ENCODE measurements at places on chromosomes 16 and 17. TPM values are rescaled to one million over a fixed set of nuclear protein-coding genes. Genes with fewer than 3 reads are reported as not detected.

GRCh38 chr17:2092253-2092652 lies 37.4 kb downstream of the HIC1 start:
- H3K27ac ChIP-seq = no peak overlapping the region
- H3K36me3 ChIP-seq = no peaks in the 10 kb centered on the region
- peaks cover 41% of the 10 kb centered on the region for H3K4me1 ChIP-seq

GRCh38 chr17:80000981-80001775 lies 34.5 kb downstream of the TBC1D16 start:
- peaks cover 33% of the 10 kb centered on the region for H3K4me1 ChIP-seq
- H3K4me3 ChIP-seq = no peak overlapping the region
- no peak for DNase-seq
- H3K27me3 ChIP-seq = no peaks in the 10 kb centered on the region
- H3K36me3 ChIP-seq = no peaks in the 10 kb centered on the region

- no peaks in the 10 kb centered on the region for H3K4me1 ChIP-seq
- H3K4me3 ChIP-seq = no peak overlapping the region
- DNase-seq = no peak
- H3K27ac ChIP-seq = no peak overlapping the region
- no peaks in the 10 kb centered on the region for H3K36me3 ChIP-seq
- no peaks in the 10 kb centered on the region for H3K27me3 ChIP-seq
Measured at GRCh38 chr16:84840687-84841627, 21.2 kb downstream of the CRISPLD2 start.

- H3K27me3 ChIP-seq = no peaks in the 10 kb centered on the region
Measured at GRCh38 chr16:13414154-13414553, 505.8 kb upstream of the ERCC4 start.

GRCh38 chr17:82791532-82791931 lies 39.7 kb downstream of the TBCD start:
- H3K27me3 ChIP-seq = no peaks in the 10 kb centered on the region
- DNase-seq = no peak
- H3K4me3 ChIP-seq = no peak overlapping the region
- no peaks in the 10 kb centered on the region for H3K36me3 ChIP-seq
- H3K4me1 ChIP-seq = no peaks in the 10 kb centered on the region

DNA sequence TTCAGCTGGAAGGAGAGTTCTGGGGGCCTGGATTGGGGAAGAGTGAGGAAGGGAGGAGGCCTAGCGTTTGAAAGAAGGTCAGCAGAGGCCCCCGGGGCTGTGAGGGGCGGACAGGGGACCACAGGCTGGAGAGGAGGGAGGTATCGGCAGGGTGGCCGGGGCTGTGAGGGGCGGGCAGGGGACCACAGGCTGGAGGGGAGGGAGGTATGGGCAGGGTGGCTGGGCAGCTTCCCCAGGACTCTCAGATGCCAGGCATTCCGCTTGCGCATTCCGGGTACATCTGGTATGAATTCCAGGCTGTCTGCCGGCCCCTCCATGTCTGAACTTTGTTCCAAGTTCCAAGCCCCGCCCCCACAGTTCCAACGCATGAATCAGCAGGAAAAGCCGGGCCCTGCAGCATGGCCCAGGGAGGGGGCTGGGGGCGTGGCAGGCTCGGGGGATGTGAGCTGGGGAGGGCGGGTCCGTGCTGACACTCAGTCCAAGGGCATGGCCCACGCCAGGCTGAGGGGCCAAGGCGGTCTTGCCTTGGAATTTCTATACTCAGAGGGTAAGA lies 4.3 kb upstream of the TLCD2 start:
- peaks cover 34% of the 10 kb centered on the region for H3K4me1 ChIP-seq
- peak overlapping the region; percentile 39 for H3K4me3 ChIP-seq
- H3K27me3 ChIP-seq = no peaks in the 10 kb centered on the region
- peak overlapping the region; percentile 66 for H3K27ac ChIP-seq

GRCh38 chr17:61314368-61315078 lies 85.1 kb upstream of the TBX2 start:
- H3K4me1 ChIP-seq = no peaks in the 10 kb centered on the region
- no peaks in the 10 kb centered on the region for H3K27me3 ChIP-seq
- DNase-seq = no peak
- no peak overlapping the region for H3K27ac ChIP-seq

DNA sequence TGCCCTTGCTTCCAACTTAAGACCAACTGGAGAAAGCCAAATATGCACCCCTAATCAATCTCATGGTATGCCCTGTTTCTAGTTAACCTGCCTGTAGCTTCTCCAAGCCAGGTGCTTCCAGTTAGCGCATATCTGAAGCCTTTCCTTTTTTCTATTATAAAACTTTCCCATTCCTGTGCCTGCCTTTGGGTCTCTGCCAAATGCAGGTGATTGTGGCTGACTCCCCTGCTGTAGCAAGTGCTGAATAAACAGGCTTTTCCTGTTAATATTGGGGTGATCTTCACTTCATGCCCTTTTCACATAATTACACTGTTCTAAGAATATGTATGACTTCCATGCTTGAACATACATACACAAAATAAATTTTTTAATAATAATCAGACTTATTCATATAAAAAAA lies 207.4 kb downstream of the TANC2 start:
- no peaks in the 10 kb centered on the region for H3K27me3 ChIP-seq
- H3K4me3 ChIP-seq = no peak overlapping the region
- H3K36me3 ChIP-seq = no peaks in the 10 kb centered on the region
- H3K27ac ChIP-seq = no peak overlapping the region
- DNase-seq = no peak
- no peaks in the 10 kb centered on the region for H3K4me1 ChIP-seq

- peak; percentile 25 for DNase-seq
- H3K27me3 ChIP-seq = no peaks in the 10 kb centered on the region
- no peaks in the 10 kb centered on the region for H3K36me3 ChIP-seq
- H3K27ac ChIP-seq = no peak overlapping the region
- no peak overlapping the region for H3K4me3 ChIP-seq
Measured at GRCh38 chr16:50460538-50461399, 87.4 kb upstream of the NKD1 start.

DNA sequence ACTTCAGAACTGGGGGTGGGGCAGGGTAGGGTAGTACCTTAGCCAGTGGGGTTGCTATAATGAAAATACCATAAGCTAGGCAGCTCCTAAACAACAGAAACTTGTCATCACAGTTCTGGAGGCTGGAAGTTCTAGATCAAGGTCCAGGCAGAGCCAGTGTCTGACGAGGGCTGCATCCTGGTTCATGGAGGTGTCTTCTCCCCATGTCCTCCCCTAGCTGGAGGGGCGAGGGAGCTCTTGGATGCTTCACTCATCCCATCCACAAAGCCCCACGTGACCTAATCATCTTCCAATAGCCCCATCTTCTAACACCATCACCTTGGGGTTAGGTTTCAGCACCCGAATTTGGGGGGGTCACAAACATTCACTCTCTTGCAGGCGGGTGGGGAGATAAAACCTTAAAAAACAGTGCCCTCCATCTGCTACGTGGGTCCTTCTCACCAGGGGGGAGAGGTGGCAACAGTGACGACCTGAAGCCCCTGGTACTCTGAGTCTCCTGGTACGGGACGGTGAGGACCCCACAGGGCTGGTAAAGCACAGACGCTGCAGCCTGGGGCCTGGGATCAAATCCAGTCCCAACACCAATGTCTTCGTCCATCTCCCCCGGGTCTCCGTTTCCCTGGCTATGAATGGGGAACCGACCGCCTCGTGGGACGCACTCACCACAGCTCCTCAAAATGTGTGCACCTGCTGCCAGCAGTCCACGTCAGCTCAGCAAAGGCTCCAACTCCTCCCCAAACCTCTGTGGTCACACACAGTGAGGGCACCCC lies 22.8 kb downstream of the RAB40B start:
- H3K27ac ChIP-seq = no peak overlapping the region
- H3K27me3 ChIP-seq = no peaks in the 10 kb centered on the region
- no peak for DNase-seq

DNA sequence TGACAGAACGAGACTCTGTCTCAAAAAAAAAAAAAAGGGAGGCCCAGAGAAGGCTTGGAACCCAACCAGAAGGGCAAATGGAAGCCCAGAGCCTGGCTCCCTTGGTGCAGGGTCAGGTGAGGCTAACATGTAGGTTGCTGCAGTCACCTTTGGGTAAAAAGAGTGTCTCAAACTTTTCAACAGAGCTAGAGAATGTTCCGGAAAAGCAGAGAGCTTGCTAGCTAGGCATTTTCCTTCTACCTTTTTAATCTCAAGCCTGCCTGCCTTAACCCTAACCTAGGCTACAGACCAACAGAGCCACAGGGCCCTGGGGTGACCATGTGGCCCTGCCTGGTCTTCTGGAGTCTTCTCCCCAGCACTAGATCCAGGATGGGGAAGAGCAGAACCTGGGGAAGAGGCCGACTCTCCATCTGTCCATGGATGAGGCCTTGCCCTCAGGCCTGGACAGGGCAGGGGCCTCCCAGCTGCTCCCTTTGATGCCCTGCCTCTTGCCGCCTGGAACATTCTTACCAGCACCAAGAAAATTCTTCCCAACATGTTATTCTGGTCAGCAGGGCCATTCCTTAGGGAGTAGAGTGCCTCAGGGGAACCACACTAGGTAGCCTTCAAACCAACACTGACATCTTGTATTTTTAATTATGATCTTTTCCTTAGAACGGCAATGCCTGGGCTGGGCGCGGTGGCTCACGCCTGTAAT lies 30.1 kb downstream of the SLC43A2 start:
- H3K36me3 ChIP-seq = no peaks in the 10 kb centered on the region
- no peak overlapping the region for H3K27ac ChIP-seq
- no peaks in the 10 kb centered on the region for H3K27me3 ChIP-seq
- DNase-seq = no peak
- no peak overlapping the region for H3K4me3 ChIP-seq

DNA sequence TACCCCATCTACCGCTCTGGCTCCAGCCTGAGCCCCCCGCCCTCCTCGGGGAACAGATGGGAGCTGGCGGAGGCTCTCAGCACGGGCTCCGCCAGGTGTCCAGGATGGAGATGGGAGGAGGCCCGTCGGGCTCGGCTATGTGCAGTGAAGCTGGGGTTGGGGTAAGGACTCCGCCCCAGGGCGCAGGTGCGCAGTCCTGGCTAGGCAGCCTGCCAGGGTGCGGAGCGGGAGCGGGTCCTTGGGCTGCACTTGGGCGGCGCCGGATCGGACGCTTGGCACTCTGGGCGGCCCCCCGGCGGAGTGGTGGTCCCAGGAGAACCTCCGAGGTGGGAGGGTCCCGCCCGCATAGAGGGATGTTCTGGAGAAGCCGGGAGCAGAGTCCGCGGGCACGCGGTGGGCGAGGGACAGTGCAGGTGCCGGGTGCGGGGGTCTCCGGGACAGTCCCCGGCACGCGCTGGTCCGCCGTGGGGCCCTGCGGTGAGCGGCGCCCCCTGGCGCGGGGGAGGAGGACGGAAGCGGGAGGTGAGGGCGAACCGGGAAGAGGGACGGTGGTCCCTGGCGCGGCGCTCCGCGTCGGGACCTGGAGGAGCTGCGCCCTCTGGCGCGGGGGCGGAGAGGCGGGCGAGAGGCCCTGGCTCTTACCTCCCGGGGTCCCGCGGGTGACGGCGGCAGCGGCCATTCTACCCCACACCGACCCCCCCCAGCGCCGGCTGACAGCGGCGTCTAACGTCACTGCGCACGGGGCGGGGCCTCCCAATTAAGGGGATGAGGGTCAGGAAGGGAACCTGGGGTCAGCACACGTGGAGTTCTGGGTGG lies at the start of gene CAMTA2:
CAMTA2 (minus strand) TSS at position 725 of the 816 bp plus-strand sequence. CDS start 1,453 bp downstream, outside the sequence.
- H3K27me3 ChIP-seq = no peaks in the 10 kb centered on the region
- peak; percentile 80 for DNase-seq
- H3K27ac ChIP-seq = peak within 1 kb of the TSS; percentile 85
- H3K4me3 ChIP-seq = peak within 1 kb of the TSS; percentile 95
- H3K36me3 ChIP-seq = peaks cover 8% of the 10 kb centered on the region

- H3K27me3 ChIP-seq = no peaks in the 10 kb centered on the region
- H3K4me3 ChIP-seq = no peak overlapping the region
- no peak for DNase-seq
- H3K27ac ChIP-seq = no peak overlapping the region
Measured at GRCh38 chr17:67157732-67158639, 87.0 kb downstream of the HELZ start.

DNA sequence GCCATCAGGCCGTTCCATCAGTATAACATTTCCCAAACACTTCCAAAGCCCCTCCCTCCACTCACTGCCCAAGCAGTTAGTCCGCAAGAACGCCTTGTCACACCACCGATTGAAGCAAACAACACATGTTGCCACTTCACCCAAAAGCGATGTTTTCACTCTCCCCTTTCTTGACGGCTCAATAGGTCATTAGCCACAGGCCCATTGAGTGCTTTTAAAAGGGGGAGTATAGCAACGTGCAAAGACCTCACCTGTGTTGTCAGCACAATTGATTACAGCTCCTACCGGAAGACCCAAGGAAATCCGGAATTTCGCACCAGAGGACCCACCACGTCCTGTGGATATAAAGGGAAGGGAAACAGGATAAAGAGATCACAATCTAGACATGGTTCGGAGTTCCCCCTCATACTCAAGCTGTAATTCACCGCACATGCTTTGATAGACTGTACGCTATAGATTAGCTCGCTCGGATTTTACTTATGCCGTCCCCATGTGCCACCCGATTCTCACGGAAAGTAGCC lies 690 bp downstream of the RPL23 start:
- H3K4me1 ChIP-seq = peaks cover 34% of the 10 kb centered on the region
- H3K36me3 ChIP-seq = peaks cover 38% of the 10 kb centered on the region
- H3K4me3 ChIP-seq = peak overlapping the region; percentile 81
- H3K27me3 ChIP-seq = no peaks in the 10 kb centered on the region

GRCh38 chr16:27726621-27727261 lies 176.8 kb downstream of the KATNIP start:
- peaks cover 2% of the 10 kb centered on the region for H3K4me1 ChIP-seq
- H3K27me3 ChIP-seq = no peaks in the 10 kb centered on the region
- no peaks in the 10 kb centered on the region for H3K36me3 ChIP-seq

C16orf96 gene
- 0.33 TPM for total RNA-seq

FNDC8 gene
- not detected for total RNA-seq

GJD3 gene
- total RNA-seq = not detected

KIF1C gene
- total RNA-seq = 36.9 TPM

COX10 gene
- 17.6 TPM for total RNA-seq

OR3A3 gene
- total RNA-seq = not detected

TBC1D3K gene
- not detected for total RNA-seq
